ENCODE measurements at places on chromosomes 4 and X.

GRCh38 chr4:2393353-2394270 lies 24.8 kb downstream of the ZFYVE28 start:
- no peak for DNase-seq

DNA sequence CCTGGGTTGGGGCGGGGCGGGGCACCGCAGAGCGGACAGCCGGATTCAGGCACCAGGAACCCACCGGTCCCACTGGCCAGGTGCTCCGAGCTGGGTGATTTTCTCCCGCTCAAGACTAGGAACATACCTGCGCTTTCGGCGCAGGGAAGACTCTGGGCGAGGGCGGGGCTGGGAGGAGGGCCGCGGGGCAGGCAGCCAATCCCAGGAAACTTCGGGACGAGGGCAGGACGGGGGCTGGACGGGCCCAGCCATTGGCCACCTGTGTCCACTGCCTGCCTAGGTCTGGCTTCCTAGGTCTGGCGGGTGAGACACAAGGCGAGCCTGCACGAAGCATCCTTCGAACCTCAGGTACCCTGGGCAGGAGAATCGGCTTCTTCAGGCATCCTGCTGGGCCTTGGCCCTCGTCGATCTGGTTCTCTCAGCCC lies 274 bp upstream of the ERVMER34-1 start:
- DNase-seq, result no peak

DNA sequence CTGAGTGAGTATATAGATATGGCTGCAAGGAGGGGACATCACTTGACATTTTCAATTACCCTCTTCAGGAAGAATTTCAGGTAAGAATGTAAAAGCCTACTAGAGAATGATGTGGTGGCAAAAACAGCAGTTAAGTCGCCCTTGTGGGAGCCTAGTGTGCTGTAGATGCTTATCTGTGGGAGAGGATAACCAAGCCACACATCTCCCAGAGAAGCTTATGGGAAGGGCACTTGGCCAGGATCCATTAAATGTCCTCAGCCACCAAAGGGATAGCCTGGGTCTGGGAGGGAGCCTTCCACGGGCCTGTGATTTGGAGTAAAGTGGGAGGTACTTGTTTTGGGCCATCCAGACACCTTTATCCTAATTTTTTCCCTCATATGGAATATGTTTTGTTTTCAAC lies 41.3 kb upstream of the BCLAF3 start:
- no peak for DNase-seq

GRCh38 chr4:66376921-66377320 lies 706.6 kb upstream of the EPHA5 start:
- no peak for DNase-seq

GRCh38 chrX:100600340-100600739 lies 15.6 kb downstream of the TNMD start:
- DNase-seq, result no peak

DNA sequence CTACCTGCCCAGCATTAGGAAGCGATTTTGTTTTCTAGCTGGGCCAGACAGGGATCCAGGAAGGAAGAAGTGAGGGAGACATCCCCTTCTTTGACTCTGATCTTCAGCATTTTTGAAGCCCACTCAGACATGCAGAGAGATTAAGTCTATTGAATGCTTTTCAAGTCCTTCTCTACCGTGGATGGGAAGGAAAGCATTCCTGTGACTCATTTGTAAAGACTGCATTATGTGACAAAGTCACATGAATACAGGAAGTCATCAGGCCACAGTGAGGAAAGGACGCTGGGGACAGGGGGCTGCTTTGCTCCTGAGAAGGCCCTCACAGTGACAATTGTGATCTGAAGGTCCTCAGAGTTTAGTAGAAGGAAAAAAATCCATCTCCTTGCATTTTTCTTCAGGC lies 67.4 kb upstream of the GBA3 start:
- no peak for DNase-seq

DNA sequence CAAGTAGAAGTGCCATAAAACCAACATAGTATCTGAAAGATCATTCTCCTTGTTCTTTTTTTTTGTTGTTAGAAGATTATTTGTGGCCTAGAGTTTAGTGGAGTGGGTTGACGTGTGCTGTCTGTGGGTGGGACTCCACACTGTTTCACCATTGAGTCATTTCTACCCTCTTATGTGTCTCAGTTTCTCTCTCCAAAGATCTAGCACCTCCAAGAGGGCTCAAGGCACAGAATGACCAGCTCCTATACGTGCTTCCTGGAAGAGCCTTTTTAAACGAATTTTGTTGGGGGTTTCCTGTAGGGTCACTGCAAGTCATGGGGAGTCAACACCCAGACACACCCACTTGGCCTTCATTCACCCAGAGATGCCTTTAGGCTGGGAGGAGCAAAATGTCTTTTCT lies 150.1 kb downstream of the KLF8 start:
- DNase-seq, result no peak

- no peak for DNase-seq
Measured at GRCh38 chrX:101117701-101118100, 19.7 kb downstream of the CENPI start.

DNA sequence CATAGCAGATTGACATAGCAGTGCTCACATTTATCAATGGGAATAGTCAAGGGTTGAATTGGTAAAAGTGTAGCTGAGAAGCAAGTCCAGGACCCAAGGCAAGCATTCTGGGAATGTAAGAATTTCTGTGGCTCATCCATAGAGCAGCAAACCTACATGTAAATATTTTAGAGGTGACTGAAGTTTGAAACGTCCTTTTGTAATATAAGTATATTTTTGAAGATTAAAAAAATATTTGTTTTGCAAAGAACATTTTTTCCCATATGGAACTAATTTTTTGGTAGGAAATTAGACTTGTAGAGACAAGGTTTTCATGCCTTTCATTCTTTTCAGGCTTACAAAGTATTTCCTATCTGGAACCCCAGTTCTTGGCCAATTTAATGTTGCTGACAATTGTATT lies 104.0 kb downstream of the TEX13A start:
- DNase-seq, result no peak

DNA sequence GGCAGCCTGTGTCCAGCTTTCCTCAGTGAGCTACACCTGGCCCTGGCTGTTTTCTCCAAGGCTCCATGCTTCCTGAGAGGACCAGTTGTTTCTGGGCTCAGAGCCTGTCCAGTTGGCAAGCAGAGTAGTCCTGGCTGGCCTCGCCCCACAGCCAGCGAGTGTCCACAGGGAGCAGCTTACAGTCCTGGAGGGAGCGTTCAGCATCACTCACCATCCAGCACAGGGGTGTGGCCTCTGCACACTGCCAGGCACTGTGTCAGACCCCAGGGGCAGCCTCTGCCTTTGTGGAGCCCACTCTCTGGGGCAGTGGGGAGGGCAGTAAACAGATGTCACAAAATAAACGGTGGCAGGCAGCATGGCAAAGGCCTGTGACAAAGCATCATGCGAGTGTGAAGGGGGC lies 23.9 kb downstream of the EVC start:
- no peak for DNase-seq

- DNase-seq, result no peak
Measured at GRCh38 chr4:141543706-141544105, 92.7 kb upstream of the IL15 start.

DNA sequence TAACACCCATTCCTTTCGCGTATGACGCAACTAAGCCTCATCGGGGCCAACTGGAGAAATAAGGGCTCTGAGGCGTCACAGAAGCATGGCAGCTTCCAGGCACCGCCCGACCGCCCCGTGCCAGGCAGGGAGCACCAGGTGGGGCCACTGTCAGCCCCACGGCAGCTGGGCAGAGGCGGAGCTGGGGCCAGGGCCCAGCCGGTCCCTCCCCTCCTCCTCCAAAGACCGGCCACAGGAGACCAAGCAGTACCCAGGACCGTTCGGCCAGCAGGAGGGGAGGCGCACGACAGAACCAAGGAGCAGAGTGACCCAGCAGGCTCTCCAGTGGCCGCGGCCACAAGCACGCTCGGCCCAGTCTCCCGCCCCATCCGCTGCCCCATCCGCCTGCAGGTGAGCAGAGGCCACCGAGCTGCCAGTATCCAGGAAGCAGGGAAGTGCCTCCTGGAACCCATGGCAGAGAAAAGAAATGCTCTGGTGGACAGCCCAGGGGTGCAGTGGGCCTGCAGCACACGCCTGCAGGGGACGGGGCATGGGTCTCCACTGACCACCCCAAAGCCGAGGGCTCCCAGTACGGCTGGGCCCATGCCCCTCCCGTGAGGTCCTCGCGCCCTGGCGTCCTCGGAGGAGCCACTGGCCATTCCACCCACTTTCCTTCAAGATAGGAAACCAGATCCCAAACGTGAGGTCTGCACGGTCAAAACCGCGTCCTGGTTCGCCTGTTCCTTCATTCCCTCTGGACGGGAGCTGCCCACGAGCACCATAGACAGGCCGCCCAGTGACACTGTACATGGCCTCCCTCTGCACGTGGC lies 9.6 kb downstream of the CTBP1 start:
- DNase-seq, result no peak

DNA sequence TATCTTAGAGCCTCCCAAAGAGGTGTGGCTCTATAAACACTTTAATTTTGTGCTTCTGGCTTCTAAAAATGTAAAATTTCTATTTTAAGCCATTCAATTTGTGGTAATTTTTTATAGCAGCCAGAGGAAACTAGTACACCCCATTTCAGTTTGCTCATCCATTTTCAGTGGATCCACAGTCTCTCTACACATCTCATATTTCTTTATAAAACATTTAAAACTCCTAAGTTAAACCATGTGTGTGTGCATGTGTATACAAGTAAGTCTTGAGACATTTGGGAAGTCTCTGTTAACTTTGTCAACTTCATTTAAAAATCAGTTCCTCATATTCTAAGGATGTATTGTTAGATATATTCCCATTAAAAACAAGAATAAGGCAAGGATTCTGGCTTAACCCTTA lies 273.2 kb downstream of the IL15 start:
- no peak for DNase-seq
